Activated CD4-positive, alpha-beta T cell treated with anti-CD3 and anti-CD28 coated beads for 4 hours (primary cell): ENCODE measurements at places on chromosomes 12 and 14.

DNA sequence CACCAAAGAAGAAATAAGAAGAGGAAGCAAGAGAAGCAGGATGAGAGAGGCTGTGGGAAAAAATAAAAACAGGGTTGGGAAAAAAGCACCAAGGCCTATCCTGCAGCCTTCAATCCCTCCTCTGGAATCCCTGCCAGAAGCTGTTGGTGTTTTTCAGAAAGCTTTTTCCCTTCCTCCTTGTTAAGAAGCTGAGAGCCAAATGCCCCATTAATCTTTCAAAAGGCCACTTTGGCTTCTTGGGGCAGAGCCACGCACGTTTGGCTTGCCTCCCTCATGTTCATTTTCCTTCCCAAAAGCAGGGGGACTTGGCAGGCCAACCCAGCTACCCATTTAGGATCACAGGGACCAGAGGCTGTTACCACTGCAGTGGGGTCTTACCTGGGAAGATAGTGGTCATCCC lies 365.3 kb downstream of the NUAK1 start:
- DNase-seq = no peak

DNA sequence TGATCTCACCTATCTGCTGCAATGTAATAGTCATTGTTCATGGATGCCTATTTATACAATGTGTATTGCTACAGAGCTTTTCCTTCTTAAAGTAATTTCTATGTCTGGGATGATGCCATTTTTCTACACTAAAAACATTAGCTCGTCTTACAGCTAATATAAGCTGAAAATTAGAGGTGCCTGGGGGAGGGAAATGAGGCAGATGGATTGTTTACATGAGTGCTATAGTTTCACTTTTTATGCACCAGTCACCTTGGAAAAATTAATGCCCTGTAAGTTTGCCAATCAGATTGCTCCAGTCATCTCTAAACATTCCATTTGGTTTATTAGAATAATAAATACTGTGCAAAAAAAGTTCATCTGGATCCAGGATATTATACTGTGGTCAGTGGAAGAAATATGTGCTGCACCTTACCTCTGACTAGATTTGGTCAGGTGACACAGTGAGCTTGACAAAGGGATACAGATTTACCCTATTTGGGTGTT lies 436.2 kb downstream of the RAD51B start:
- no peak for DNase-seq

DNA sequence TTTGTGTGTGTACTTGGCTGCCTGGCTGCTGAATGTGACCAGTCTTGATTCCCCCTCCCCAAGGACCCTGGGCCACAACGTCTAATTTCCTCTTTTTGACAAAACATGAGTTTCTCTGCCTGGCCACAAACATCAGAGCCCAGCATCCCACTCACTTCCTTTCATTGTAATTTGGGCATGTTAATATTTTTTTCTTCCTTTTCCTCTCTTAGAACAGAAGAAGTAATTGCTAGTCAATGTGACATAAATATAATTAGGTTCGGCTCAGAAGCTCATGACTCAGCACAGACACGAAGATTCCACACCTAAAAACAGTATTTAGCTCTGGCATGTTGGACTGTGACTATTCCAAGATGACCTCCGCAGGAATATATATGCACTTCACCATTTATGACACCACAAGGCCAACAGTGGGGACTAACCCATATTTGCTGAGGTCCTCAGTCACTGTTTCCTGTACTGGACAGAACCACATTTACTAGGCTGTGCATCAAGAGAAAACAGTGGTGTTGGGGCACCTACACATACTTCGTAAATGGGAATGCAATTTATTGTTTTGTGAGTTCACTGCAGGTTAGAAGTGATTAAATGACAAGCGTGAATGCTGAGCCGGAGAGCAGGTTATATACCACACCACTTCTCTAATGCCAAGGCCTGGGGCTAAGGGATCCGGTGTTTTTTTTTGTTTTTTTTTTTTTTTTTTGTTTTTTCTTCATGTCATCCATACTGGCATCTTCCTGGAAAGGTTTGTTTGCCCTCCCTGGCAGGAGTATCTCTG lies 4.2 kb downstream of the GSG1 start:
- no peak for DNase-seq

GRCh38 chr12:89486264-89486663 lies 38.3 kb downstream of the GALNT4 start:
- DNase-seq = no peak

- no peak for DNase-seq
Measured at GRCh38 chr12:101795786-101796185, 35.0 kb downstream of the GNPTAB start.

GRCh38 chr14:53668897-53669296 lies 287.7 kb downstream of the BMP4 start:
- DNase-seq = no peak

DNA sequence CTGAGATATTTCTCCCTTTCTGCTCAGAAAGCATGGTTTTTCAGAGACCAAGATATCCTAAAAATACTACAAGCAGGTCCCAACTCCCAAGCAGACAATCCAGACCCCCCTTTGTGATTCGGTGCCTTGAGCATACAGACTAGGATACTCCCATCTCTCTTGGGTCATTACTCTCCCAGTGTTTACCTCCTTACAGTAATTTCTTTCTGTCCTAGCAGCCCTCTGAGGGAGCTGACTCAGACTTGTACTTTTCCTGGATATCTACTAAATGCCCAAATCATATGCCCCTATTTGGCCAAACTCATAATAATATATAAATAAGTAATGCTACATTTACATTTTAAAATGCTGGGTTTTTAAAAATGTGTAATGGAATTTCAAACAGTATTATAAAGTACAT lies 355.6 kb downstream of the LRIG3 start:
- DNase-seq = no peak

GRCh38 chr12:32470936-32471470 lies 71.6 kb downstream of the FGD4 start:
- DNase-seq = no peak

GRCh38 chr14:75459099-75459741 lies 31.4 kb downstream of the JDP2 start:
- DNase-seq = no peak

DNA sequence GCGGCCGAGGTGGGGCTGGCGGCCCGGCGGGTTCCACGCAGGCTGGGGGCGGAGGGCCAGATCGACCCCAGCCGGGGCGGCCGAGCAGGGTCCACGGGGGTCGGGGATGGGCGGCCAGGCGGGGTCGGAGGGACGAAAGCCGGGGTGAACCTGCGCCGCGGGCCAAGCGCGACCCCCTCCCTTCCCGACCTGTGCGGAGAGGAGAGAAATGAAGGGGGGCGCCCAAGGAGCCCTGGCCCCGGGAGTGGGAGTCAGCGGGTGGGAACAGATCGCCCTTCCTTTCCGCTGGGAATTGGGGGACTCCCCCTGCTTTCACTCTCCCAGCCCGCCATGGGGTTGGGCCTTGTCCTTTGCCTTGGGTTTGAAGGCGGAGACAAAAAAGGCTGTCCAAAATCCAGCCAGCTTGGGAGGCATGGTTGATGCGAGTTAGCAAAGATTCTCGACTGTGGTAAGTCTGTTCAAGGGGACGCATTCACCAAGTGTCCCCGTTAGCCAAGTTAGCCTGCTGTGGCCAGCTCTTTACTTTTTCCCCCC lies 559 bp upstream of the CKAP4 start:
- peak; percentile 26 for DNase-seq

DNA sequence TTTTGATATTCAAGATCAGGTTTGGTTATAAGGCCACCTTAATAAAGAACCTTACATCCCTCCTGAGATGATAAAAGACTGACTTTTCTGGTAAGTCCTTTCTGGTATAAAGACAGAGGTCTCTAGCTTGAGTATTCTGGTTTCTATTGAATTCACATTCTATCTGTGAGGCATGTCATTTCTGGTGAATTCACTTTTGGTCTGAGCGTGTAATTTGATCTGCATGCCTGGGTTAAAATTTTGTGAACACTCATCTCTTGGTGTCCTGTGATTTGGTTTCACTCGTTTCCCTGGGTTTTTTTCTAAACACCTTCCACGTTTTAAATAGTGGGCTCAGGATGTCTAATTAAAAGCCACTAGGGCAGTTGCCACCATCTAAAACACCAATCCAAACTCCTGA lies 12.2 kb downstream of the EIF5 start:
- DNase-seq = no peak

- no peak for DNase-seq
Measured at GRCh38 chr14:56543436-56543835, 36.2 kb upstream of the TMEM260 start.

DNA sequence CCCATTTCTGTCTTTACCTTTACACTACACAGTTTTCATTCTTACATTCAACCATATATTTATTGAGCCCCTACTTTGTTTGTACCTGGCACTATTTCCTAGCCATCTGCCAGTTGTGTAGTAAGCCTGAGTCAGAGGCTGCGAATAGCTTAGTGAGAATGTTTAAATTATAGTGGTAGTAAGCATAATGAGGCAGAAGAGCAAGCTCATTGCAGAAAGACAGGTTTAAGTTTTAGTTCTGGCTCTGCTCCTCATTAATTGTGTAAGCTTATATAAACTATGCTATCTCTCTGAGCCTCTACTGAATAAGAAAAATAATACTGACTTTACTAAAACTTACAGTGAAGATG lies 123.5 kb downstream of the NAV3 start:
- DNase-seq = no peak

GRCh38 chr12:119630962-119631550 lies 36.9 kb upstream of the PRKAB1 start:
- DNase-seq = no peak

- DNase-seq = no peak
Measured at GRCh38 chr14:30223385-30223785, 295.7 kb upstream of the PRKD1 start.

DNA sequence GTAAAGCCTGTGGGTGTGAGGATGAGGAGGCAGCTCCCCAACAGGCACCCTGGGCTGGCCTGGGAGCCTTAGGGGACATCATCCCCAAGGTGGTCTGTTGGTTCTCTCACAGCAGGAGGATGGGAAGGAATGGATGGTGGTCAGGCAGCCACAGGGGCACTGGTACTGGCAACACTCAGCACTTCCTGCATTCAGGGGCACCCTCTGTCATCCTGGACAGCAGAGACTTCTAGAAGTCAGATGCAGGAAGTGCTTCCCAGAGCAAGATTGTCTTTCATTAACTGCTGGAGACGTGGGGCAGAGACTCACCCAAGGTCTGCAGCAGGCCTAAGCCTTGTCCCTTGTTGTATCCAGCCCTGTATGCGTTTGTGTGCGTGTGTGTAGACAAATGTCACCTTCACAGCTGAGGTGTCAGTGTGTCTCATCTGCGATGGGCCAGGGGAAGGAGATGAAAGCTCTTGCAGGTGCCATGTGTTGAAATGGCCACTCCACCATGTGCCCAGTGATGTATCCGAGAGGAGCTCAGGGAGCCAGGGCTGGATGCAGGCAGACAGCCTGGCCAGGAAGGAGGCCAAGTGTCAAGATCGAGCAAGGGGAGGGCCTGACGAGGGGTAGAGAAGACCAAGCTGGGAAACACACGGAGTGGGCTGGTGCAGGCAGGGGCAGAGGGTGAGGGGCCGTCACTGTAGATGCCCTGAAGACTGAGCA lies 85.1 kb downstream of the PITPNM2 start:
- no peak for DNase-seq

GRCh38 chr14:104445832-104446381 lies 133.7 kb upstream of the C14orf180 start:
- DNase-seq = no peak

DNA sequence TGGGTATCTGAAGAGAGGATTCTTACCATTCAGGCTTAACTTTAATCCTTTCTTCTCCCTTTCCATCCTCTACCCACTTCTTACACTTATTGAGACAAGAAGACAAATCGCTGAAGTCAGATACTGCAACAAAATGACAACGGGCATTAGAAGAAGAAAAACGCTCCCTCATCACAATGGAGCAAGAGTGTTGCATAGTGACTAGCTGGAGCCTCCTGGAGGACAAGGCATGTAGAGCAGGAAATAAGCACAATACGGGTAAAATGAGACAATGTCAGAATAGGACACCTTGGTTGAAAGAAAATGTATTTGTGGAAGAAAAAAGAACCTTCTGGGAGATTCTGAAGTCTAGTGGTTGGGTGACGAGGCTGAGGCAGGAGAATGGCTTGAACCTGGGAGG lies 501.0 kb downstream of the RERGL start:
- DNase-seq = no peak

DNA sequence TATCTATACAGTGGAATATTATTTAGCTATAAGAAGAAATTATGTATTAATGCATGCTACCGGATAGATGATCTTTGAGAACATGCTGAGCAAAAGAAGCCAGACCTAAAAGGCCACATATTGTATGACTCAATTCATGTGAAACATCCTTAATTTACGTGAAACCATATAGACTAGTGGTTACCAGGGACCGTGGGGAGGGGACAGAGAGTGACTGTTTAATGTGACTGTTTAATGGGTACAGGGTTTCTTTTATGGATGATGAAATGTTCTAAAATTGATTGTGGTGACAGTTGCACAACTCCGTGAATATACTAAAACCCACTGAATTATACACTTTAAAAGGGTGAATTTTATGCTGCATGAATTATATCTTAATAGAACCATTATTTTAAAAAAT lies 8.5 kb upstream of the BCL7A start:
- DNase-seq = no peak

DNA sequence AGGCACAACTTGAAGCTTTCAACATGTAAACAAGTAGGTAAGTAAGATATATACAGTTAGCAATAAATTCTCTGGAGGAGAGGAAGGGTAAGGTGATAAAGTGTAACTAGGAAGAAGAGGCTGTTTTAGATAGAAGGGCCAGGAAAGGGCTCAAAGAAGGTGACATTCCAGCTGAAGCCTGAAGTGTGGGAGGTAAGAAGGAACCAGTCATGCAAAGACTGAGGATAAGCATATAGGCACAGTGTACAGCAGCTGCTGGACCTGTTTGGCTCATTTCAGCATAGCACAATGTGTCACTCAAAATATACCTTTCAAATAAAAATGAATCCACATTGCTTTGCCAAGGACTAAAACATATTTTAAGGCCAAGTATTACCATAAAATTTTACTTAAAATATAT lies 28.6 kb upstream of the ARL1 start:
- DNase-seq = no peak

GRCh38 chr14:54676812-54677708 lies 110.1 kb downstream of the SAMD4A start:
- no peak for DNase-seq

DNA sequence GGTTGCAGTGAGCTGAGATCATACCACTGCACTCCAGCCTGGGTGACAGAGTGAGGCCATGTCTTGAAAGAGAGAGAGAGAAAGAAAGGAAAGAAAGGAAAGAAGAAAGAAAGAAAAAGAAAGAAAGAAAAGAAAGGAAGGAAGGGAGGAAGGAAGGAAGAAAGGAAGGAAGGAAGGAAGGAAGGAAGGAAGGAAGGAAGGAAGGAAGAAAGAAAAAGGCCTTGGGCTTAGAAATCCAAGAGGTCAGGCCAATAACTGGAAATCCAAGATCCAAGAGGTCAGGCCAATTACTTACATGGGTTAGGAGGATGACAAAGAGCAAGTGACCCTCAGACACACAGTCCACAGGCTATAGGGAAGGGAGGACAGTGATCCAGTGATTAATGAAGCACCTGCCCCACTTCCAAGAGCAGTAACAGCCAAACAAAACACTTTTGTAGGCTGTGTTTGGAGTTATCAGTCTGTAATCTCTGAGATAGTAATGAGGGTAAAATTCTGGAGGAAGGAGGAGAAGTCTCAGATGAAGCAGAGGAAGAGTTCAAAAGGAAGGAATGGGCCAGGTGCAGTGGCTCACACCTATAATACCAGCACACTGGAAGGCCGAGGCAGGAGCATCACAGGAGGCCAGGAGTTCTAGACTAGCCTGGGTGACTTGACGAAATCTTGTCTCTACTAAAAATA lies 32.2 kb upstream of the SPTLC2 start:
- no peak for DNase-seq
